ENCODE measurements at places on chromosomes 7 and 10.

- no peak for DNase-seq
Measured at GRCh38 chr10:106106114-106106513, 1058.4 kb downstream of the SORCS1 start.

DNA sequence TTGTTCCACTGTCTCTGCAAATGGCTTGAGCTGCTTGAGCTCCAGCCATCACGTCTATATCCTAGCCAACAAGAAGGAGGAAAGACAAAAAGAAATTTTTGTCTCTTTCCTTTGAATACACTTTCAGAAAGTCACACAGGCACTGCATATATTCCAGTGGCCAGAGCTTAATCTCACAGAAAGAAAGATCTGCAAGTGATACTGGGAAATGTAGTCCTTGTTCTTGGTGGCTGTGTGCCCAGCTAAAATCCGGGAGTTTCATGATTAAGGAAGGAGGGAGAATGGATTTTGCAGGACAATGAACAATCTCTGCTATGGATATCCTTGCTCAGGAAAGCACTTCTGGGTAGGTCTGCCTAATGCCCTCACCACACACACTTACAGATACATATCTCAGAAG lies 19.5 kb upstream of the DLG5 start:
- no peak for DNase-seq

- DNase-seq, result peak; percentile 88
Measured at GRCh38 chr10:69494626-69495558, 43.6 kb downstream of the TSPAN15 start.

- no peak for DNase-seq
Measured at GRCh38 chr10:20984662-20985061, 87.6 kb upstream of the NEBL start.

DNA sequence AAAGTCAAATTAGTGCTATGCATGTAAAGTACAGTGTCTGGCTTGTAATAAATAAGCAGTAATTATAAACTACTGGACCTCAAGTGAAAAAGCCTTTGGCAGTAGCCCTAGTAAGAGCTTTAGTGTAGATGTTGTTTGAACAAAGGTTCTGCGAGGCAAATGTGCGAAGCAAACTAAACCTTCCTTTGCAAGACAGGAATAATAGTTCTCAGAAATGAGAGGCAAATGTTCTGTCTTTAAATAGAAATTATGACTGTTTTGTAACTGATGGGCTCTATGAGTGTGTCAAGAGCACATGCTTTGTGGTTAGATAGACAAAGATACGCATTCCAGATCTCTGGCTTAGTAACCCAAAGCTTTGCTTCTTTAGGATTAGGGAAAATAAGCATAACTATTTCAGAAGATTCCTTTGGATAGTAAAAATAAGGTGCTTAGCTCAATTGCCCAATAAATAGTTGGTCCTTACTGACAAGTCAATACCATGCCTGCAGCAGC lies 169.2 kb upstream of the CDC14C start:
- DNase-seq, result no peak

DNA sequence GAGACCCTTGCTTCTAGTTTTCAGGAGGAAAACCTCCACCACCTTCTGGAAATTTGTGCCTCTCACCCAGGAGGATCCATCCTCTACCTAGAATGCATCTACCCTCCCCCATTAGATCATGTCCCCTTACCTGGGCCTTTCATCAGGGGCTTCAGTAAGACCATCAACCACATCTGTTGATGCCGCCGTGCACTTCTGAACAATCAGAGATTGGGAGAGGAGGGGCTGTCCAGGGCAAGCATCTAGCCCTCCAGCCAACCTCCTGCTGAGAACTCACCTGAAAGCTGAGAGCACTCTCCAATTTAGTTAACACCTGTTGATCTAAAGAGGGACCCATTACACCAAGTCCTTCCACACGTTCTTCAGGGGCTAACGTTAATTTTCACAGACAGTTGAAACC lies 57.6 kb upstream of the PIK3CG start:
- DNase-seq, result no peak

DNA sequence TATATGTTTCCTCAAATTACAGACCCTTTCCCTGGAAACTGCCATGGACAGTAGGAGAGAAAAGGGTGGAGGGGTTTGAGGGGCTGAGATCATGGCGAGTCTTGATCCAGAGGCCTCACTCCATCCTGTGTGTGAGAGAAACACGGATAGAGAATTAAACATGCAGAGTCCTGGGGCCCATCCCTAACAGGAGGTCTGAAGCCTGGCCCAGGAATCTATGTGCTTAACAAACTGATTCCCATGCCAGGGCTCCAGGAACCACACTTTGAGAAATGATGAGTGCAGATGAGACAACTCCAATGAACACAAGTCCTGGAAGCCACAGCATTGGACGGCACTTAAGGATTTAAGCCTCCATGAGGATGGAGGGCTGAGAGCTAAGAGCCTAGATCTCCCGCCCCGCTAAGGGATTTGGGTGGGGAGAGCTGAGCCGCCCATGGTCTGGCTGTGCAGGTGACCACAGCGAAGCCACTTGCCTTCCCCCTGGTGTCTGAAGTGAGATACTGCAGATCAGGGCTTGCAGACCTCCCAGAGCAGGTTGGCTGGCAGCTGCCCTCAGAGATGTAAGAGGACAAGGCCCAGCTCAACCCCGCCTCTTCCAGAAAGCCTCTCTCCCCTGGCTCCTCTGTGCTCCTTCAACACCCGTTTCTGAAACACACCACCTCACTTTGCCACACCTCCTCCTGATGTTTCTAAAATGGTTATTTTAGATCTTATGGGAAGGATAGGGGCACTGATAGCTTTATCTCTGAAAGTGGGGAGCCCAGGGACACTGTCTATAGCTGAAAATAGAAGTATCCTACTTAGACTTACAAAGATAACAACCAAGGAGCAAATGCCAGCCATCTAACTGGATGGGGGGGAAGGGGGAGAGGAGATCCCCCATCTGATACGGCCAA lies 24.8 kb upstream of the EIF5AL1 start:
- DNase-seq, result peak; percentile 73

DNA sequence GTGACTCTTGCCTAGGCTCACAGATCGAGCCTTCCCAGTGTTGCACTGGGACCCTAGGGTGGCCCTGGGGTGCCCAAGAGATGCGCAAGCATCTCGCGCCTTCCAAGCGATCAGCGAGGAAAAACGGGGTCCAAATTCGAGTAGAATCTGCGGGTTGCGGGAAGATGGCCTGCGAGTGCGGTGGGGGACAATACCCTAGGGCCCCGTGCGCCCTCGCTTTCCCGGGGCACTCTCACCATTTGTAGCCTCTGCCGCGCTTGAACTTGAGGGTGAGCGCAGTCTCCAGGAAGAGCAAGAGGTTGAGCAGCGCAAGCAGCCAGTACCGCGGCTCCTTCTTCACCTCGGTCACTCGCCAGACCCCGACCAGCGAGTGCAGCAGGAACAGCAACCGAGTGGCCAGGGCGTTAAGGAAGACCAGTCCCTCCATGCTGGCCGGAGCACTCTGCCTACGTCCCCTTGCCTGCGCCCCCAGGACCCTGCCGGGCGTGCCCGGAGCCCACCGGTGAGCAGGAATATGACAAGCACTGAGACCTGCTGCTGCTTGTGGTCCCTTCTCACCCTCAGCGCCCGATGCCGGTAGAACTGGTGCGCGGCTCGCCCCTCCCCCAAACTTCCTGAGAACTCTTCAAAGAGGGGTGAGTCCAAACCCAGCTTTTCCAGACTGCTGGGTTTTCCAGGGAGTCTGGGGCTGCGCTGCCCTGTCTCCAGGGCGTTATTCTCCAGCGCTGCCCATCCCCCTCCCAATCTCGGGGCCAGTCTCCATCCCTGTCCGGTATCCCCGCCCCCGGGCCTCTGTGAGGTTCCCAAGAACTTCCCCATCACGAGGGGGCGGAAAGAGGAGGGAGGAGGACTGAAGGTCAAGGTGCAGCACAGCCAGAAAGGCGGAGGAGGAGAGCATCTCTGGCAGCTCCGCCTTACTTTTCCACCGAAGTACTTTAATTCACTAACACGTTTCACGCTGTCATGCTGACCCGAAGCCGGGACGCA lies at the start of gene TMEM26:
Gene TMEM26 (minus strand): TSS at position 727 of the 987 bp plus-strand sequence. CDS start 300 bp downstream, at position 427.
- DNase-seq, result peak; percentile 78

- DNase-seq, result no peak
Measured at GRCh38 chr10:66695046-66695445, 230.8 kb upstream of the LRRTM3 start.

DNA sequence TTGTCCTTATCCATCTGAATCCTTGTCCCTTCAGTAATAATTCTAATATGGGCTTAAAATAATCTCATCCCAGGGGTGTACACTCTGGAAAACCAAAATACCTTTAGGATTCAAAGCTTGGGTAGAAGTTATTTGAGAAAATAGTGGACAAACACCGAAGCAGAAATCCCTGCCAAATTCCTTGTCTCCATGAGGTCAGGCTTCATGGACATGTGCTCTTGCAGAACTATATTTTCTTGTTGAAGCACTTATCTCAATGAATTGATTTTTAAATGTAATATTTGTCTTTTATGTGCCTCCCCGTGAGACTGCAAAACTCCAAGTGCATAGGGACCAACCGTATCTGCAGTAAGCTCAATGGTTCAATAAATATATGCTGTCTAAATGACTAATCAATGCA lies 1153.3 kb upstream of the AUTS2 start:
- no peak for DNase-seq

GRCh38 chr10:72625608-72626443 lies at the start of gene MICU1:
Gene MICU1, minus strand, starts transcription at chr10:72626079. Its CDS starts 59,286 bp downstream, at chr10:72566793.
- DNase-seq, result peak; percentile 97

DNA sequence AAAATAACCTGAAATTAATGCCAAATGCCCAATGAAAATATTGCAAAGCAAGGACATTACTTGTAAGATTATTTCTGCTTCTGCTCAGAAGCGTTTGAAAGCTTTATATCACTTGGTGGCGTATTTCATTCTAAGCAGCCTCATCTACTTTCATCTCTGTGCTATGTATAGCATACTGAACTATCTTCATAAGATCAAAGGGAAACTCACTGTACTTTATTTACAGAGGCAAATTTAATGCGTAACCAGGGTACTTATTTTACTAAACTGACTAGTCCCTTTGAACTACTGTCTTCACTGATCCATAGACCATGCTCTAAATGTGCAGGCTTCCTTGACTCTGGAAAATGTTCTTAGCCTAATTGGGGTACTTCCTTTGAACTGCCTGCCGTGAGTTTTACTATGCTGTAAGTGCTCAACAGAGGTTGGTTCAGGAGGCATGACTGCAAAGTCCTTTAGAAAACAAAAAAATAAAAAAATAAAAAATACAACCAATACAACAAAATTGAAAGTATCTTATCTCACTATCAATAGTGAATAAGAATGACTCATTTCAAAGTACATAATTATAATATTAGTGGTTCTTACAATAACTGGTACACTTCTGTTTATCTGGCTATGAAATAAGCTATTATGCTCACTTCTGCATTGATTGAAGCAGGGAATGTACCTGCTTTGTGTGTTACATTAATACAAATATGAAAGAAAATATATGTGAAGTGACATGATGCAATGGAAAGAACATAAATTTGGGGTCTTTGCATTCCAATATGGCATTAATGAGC lies 41.0 kb upstream of the TSPAN12 start:
- DNase-seq, result no peak

GRCh38 chr10:77603534-77603927 lies 34.1 kb downstream of the KCNMA1 start:
- DNase-seq, result no peak

- no peak for DNase-seq
Measured at GRCh38 chr7:94741179-94741578, 85.2 kb upstream of the SGCE start.

DNA sequence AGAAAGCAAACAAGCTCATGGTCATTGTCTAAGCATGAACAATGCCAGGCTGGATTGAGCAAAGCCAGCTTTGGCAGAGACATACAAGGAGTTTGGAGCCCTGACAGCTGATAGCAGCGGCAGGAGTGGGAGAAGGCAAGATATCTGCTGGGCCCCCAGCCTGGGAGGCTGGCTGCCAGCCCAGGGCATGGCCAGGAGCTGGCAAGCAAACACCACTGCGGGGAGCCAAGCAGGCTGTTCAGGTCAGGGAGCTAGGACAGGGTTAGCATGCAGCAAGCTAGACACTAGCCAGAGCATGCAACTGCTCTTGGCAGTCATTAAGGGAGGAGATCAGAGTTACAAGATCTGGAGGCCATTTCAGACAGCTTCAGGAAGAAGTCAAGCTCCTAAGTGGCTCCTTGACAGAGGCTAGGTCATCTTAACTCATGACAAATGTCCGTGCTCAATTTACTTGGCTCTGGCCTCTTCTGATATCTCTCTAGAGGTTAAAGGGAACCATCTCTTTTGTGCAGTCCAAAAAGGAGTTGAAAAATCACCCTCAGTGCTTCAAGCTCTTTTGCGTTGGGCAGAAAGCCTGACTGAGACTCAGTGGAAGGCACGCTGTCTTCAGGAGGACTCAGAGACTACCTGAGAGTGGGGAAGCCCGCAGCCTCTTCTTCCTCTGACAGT lies 436.8 kb upstream of the C7orf33 start:
- peak; percentile 61 for DNase-seq

DNA sequence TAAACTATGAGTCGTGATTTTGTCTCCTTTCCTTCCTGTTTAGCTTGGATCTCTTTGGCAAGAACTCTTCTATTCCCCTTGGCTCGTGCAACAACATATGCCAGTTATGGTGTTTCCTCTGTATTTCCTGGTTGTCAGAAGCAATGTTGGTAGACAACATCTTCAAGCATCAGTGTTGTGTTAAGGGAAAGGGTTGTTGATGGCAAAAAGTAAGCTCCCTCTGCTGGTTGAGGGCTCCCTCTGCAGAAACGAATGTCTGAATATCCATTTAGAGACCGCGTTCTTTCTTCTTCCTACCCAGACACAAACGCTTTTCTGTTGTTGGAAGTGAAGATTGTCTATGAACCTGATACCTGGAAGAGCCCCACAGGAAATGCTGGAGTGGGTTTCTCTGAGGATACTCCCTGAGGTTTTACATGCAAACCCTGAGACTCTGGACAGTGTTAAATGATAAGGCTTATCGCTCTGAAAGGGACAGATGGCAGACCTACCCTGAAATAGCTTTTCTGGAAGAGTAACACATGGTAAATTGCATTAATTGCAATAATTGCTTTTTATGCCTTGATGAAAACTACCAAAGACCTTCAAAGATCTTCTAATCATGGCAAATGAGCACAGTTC lies 23.5 kb upstream of the C1QL3 start:
- DNase-seq, result no peak

GRCh38 chr10:132958883-132959558 lies 16.7 kb upstream of the CFAP46 start:
- DNase-seq, result no peak

DNA sequence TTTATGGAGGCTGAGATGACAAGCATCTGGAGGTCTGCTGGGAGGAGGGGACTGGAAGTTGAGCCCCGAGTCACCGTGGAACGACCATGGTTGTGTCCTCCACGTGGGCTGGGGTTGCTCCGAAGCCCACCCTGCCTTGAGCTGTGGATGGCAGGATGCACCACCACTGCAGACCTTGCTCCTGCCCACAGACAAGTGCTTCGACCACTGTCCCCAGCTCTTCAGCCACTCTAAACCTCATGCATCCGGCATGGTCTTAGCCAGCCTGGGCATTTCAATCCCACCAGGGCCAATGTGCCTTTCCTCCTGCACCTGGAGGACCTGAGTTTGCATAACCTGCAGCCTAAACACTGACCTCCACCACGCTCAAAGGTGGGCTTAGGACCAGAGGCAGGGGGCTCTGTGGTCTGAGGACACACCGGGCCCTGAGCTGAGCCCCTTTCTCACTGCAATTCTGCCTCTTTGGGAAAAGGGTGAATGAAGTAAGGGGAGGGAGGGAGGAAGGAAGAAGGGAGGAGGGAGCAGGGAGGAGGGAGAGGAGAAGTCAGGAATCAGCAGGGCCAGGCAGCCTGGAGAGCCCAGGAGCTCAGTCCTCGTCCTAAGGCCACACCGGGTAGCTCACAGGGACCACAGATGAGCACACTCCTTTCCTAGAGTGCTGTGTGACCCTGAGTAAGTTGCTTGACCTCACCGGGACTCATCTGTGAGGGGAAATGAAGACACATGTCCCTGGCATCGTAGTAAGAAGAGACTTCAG lies 44.8 kb upstream of the DNAAF5 start:
- peak; percentile 28 for DNase-seq
